ENCODE measurements at places on chromosomes 12 and 14.

DNA sequence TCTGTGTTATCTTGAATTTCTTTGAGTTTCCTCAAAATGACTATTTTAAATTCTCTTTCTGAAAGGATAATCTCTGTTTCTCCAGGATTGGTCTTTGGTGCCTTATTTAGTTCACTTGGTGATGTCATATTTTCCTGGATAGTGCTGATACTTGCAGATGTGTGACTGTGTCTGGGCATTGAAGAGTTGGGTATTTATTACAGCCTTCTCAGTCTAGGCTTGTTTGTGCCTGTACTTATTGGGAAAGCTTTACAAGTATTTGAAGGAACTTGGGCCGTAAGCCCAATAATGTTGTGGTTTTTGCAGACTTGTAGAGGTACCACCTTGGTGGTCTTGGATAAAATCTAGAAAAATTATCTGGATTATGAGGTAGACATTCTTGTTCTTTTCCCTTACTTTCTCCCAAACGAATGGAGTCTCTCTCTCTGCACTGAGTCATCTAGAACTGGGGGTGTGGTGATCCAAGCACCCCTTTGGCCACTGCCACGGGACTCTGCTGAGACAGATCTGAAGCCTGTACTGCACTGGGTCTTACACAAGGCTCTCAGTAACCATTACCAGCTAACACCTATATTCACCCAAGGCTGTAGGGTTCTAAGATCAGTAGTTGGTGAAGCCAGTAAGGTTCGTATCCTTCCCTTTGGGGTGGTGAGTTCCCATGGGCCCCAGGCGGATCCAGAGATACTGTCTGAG is 703.7 kb upstream of the MGAT4C start:
- DNase-seq = no peak

DNA sequence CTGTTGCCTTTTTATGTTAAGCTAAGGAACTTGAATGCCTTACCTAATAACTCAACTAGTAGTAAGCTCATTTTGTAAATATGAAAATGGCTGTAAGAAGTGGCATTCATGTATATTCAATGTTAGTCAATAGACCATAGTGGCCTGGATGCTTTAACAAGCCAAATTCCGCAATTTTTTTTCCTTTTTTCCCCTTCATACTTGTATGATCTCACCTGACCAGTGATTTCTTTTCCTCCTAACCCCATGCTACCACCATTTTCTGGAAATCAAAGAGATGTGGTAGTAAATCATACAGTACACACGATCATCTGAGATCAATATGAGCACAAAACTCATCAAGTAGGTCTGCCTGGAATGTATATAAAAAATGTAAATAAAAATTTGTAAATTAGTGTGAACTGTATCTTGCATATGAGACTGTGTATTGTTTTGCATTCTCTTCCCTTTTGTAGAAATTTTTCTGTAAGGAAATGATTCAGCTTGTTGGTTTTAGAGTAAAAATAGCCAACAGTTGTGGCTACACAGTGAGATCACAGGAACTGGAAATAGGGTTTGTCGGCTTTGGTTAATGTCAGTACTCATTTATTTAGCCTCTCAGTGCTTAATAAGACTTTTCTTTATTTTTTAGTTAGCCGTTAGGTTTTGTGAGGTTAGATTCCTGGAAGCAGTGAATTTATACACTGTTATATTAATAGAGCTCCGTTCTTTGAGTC is 62.5 kb downstream of the ETNK1 start:
- peak; percentile 90 for DNase-seq

DNA sequence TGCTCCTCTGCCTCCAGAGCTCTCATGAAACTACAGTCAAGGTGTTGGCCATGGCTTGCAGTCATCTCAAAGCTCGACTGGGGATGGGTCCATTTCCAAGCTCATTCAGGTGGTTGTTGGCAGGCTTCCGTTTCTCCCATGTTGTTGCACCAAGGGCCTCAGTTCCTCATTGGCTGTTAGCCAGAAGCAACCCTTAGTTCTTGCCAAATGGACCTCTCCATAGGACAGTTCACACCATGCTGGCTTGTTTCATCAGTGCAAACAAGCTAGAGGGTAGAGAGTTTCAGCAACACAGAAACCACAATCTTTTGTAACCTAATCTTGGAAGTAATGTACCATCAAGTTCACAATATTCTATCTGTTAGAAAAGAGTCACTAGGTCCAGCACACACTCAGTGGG is 22.7 kb upstream of the PPM1A start:
- DNase-seq = no peak

DNA sequence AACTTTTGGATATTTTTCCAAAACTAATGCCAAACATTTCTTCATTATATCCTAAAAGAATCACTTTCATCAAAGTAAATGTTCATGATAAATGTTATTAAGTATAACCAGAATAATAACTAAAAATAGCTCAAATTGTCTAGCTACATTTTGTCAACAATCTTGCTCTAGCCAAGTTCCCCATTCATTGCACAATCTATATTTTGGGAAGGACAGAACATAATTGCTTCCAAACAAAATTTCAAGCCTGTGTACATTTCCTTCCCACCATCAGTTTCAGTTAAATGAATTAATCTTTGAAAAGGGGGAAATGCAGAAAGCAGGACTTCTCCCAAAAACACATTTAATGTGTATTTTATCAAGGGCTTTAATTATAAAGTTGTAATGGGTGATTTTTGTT is 98.0 kb upstream of the PLEKHG7 start:
- DNase-seq = no peak

DNA sequence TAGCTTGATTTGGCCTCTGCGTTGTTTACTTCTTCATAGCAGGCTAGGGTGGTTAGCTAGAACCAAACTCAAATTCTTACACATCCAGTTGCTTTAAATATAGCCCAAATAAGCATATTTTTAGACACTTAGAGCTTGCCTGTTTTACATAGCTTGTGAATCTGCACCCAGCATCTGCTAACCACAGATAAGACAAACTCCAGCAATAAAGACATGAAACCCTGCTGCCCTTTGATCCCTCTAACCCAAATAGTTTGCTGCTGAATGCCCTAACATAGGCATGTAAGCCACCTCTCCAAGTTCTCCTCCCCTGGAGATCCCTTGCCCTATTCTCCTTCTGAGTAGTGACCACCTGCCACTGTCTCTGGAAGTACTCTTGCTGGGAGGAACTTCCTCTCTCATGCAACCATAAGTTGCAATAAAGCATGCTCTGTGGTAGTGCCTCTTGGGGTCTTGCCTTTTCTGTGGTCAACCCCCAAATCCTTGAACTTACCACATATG is 185.6 kb downstream of the TMEM117 start:
- peak; percentile 23 for DNase-seq
